ENCODE measurements at places on chromosomes 6 and 20. TPM values are rescaled to one million over a fixed set of nuclear protein-coding genes. Genes with fewer than 3 reads are reported as not detected.

Gene CASS4
- polyA plus RNA-seq: 1.1 TPM

DNA sequence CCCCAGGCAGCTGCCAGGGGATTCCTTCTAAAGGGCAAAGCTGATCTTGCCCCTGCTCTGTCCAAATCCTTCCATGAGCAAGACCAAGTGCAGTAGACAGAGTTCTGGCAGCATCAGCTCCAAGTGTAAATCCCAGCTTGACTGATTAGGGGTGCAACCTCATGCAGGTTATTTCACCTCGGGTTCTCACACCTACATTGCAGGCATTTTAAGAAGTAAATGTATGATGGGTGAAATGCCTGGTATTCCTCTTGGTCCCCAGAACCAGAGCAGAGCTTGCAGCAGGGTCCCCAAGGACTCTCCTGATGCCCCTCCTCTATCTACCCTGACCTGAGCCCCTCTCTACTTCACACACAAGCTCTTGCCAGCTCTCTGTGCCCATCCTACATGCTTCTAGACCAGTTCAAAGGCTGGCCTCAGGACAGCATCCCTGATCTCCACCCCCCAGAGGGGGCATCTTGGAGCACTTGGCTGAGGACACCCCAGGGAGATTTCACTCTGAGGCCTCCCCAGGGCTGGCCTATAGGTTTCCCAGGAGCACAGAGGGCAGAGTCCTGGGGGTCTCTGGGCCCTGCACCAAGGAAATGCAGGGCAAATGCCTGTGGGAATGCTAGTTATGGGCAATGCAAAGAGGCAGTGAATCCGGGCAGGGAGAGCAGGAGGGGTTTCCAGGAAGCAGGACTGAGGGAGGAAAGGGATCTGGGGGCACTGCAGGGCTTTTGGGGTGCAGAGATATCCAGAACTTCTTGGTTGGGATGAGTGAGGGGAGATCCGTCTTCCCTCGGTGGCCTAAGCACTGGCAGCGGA lies 1.0 kb downstream of the LZTS3 start:
- DNase-seq: no peak

GRCh38 chr6:90008908-90009501 lies 114.7 kb downstream of the GJA10 start:
- DNase-seq: no peak

Gene DEFB132
- 0.04 TPM for polyA plus RNA-seq

DNA sequence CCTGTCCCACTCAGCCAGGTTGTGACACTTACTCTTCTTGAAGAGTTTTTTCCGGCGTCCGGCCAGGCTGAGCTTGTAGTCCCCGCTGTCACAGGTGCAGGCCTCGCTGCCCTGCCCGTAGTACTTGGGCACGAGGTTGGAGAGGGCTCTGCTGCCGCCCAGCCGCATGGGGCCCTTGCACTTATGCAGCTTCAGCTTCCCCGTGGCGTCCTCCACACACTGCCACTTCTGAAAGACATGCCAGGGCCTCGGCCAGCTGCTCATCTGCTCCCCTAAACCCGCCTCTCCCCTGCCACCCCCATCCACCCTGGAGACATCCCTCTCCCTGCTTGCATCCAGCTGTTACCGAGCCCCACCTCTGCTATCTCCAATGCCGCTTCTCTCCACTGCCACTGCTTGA lies 113.1 kb downstream of the SULF2 start:
- no peak for DNase-seq

DNA sequence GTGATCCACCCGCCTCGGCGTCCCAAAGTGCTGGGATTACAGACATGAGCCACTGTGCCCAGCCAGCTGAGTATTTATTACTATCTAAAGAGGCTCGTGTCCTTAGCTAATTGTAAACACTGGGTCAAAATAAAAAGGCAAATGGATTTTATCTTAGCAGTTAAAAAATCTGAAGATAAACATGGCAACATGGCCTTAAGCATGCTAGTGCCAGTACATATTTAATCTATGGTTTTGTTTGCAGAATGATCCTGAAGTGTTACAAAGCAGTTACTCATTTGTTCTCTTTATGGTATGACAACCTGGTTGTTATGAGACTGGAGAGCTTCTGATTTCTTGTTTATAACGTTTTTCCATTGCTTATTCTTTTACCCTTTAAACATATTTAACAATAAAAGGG lies 3.9 kb upstream of the KIAA0408 start:
- DNase-seq: no peak

Gene PRR18
- polyA plus RNA-seq: not detected

GRCh38 chr6:147782302-147782701 lies 273.8 kb downstream of the SAMD5 start:
- DNase-seq: no peak

DNA sequence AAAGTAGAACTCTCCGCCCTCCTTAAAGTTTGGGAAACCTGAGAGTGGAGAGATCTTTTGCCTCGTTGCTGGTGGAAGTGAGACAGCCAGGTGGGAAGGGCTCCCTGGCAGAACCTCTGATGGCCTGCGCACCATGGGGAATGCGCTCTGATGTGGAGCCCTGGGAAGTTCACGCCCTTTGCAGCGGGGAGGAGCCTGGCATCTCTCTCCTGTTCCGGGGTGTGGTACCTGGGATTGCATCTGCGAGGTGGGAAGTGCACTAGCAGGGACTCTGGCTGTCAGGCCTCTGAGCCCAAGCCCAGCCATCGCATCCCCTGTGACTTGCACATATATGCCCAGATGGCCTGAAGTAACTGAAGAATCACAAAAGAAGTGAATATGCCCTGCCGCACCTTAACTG lies 159.8 kb downstream of the AKAP7 start:
- DNase-seq: no peak

- DNase-seq: no peak
These were observed 15.1 kb upstream of the LAMP5 start for GRCh38 chr20:9499126-9499899.

GRCh38 chr6:147205690-147206600 lies 1.7 kb downstream of the STXBP5 start:
- DNase-seq: no peak

DNA sequence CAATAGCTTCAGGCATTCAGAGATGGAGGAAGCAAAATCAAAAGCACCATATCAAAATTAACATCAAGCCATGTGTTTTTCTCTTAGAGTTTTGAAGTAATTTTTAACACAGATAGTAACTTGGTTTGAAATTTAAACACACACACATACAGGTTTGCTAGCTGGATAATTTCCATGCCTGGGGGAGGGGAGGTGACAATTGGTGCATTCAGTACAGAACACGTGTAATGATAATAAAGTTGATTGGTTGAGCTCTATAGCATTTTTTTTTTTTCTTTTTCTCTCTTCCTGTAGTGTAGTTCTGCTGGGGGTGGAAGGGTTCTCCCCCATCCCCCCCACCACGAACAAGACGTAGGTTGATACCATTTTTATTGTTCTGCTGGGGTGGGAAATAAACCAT lies 564.8 kb downstream of the LMBRD1 start:
- DNase-seq: no peak

DNA sequence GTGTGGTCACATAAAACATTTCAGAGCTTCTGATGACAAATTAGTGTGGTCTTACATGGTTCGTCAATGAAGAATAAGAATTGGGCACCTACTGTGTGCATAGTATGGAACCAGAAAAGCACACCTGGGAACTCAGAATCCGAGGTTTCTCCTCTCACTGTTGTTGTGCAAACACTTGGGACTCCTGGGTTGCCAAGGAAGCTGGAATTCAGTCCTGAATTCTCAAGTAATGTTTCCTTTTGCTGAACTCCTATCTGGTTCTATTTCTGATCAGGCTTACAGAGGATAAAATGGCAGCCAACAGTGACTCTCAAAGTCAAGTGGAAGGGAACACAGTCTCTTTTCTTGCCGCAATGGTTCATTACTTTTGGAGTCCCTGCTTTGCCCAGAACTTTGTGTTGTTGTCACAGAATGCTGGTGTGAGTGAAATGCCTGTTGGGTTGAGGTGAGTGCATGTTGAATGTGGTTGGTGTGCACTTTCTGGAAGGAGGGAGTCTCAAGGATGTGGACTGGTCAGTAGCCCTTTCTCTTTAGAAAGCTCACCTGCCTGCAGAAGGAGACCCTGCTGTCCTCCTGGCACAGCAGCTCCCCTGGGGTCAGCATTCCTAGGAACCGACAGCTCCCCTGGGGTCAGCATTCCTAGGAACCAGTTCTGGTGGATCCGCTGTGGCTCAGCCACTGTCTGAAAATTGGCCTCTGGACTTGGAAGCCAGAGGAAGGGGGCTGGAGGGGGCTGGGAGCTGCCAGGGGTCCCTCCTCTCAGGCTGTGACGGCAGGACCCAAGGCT lies 1.4 kb downstream of the UNC93A start:
- no peak for DNase-seq

GRCh38 chr6:33578588-33579011 lies 1.5 kb downstream of the BAK1 start:
- DNase-seq: no peak

GRCh38 chr20:34420146-34420545 lies 57.1 kb downstream of the ITCH start:
- no peak for DNase-seq

DNA sequence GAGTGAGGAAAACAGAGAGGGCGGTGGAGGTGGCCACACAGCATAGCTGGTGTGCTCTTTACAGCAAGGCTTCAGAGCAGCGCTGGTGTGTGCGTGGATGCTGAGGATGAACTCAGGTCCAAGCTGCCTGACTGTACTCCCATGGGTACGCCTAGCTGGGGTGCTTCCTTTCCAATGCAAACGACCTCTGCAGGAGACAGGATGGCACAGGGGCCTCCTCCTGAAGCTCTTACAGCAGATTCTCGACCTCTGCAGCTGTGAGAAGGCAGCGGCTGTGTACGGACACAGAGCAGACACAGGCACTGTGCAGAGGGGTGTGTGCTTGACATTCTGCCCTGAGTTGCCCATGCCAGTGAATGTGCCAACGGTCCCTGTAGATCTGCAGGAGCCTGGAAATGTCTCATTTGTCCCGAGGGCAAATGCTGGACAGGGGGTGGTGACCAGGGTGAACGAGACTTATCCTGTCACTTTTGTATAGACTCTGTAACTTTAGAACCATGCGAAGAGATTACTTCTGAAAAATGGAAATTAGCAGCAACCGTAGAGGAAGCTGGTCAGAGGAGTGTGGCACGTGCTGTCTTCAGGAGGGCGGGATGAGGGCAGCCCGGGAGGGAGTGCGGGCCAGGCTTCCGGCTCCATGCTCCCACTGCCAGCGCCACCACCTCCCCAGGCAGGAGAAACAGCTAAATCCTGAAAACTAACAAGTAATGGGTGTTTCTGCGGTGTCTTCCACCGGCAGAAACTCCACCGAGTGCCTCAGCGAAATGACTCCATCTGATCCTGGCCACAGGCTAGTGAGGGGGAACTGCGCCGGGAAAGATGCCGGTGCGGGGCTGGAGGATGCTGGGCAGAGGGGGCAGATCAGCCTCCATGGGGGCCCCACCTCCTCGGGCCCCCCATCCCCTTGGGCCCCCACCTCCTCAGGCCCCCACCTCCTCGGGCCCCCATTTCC lies 120.9 kb upstream of the RPS6KA2 start:
- DNase-seq: no peak

DNA sequence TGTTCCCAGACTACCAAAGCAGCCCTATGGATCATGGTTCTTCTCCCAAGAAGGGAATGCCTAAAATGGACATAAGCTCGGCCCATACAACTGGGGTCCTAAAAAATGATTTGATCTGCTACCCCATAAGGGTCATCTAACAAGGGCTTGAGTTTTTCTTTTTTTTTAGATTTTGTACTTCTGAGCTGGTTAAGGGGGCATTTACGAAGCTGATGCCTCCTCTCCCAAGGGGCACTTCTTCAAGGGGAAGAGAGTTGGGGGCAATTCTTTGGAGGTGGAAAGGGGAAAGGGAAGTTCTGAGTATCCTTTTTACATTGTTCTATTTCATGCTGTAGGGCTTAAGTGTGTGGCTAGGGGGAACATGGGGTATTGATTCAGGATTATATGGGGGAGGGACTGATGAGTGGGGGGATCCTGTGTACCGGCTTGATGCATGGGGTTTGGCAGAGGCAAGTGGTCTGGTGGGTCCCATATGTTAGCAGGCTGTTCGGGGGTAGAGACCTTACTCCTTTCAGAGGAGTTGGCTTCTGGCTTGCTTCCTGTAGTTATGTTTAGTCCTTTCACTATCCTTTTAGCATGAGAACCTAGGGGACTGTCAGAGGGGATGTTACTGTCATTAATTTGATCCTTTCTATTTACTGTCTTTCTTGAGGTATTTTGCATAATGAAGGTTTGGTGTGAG lies 8.1 kb upstream of the ZNFX1 start:
- no peak for DNase-seq

GRCh38 chr20:1953621-1954020 lies 40.2 kb downstream of the PDYN start:
- no peak for DNase-seq

GRCh38 chr6:3746119-3746691 lies 5.3 kb downstream of the PXDC1 start:
- DNase-seq: no peak

DNA sequence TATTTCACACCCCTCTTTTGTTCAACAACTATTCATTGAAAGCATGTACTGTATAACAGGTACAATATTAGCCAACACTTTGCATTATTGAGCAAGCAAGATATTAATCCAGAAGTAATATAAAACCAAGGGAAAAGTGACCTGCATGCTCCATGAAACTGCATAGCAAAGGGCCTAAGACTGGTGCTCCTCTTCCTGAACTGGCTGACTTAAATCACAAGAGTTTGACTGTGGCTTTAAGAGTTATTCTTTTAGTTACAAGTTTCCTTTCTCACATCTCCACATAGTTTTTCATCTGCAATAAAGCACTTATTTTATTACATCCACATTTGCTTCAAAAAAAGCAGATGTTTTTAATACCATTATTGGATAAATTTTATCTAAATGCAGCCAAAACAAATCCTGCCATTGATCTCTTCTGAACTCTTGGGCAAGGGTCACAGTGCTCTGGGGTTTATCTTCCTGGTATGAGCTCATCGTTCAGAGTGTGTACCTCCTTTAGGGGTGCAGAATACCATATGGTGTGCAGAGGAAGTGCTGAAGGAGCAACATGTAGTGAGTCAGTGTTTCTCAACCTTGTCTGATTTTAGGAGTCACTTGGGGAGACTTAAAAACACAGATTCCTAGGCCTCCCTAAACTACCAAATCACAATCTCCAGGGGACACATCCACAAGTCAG lies 1225.9 kb upstream of the MAP3K7 start:
- DNase-seq: peak; percentile 7

GRCh38 chr6:113734982-113735381 lies 122.2 kb upstream of the MARCKS start:
- no peak for DNase-seq

- no peak for DNase-seq
These were observed 57.9 kb downstream of the KCNB1 start for GRCh38 chr20:49424536-49424935.

DNA sequence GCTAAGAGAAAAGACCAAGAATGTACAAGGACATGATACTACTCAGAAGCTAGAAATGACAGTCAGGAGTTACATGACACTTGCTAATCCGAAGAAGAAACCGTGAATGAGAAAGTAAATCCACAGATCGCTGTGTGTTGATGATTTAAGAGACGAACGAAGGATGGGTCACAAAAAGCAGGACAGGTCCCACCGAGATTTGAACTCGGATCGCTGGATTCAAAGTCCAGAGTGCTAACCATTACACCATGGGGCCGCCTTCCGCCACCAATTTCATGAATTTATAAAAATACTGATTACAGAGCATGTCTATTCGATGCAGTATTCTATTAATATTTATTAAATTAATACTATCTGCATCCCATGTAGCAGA lies 54.0 kb upstream of the BTN3A2 start:
- DNase-seq: no peak

Data from urinary bladder (tissue), 4 donors.